ENCODE measurements at places on chromosomes 1 and 21.
A peak's percentile ranks its signal among the peaks of the same experiment; 100 is the strongest.

- peak; percentile 90 for ATAC-seq
These were observed at the start of gene BRINP2 for GRCh38 chr1:177170756-177171535. BRINP2 (plus strand) TSS chr1:177170958; CDS start chr1:177229877, 58,919 bp downstream.

- peak; percentile 68 for ATAC-seq
These were observed 55.0 kb upstream of the HMCN1 start for GRCh38 chr1:185679220-185679619.

DNA sequence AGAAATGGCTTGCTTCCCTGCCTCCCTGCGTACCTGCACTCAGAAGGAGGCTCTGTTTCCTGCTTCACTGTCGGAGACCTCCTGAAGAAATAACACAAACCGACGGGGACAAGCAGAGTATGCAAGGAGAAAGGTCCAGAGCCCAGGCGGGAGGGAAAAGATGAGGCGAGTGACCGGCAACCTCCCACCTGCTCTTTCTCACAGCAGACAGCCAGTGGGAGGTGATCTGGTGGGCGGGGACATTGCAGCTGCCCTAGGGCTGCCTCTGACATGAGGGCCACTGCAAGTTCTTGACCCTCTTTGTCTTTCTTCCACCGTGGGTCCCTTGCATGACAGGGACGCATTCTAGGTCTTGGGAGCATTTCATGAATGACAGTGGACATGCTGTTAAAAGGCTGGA lies 368.2 kb downstream of the CAMTA1 start:
- ATAC-seq = no peak

GRCh38 chr1:13661539-13661938 lies 38.4 kb upstream of the PRDM2 start:
- ATAC-seq = peak; percentile 30

GRCh38 chr1:81179242-81179641 lies 621.5 kb upstream of the ADGRL2 start:
- ATAC-seq = peak; percentile 92

DNA sequence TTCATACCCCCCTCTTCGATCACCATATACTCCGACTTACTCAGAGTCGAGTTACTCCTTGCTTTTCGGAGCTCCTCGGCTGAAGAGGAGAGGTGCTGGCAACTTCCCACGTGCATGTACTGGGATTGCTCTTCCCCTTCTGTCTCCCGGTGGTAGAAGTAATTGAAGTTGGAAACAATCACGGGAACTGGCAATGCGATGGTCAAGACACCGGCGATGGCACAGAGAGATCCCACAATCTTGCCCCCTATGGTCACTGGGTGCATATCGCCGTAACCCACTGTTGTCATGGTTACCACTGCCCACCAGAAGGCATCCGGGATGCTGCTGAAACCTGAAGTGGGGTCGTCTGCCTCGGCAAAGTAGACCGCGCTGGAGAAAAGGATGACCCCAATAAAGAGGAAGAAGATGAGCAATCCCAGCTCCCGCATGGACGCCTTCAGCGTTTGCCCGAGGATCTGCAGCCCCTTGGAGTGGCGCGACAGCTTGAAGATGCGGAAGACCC lies 1.5 kb downstream of the KCNA3 start:
- no peak for ATAC-seq

- ATAC-seq = peak; percentile 14
These were observed 3.6 kb downstream of the LPAR3 start for GRCh38 chr1:84889437-84889836.

DNA sequence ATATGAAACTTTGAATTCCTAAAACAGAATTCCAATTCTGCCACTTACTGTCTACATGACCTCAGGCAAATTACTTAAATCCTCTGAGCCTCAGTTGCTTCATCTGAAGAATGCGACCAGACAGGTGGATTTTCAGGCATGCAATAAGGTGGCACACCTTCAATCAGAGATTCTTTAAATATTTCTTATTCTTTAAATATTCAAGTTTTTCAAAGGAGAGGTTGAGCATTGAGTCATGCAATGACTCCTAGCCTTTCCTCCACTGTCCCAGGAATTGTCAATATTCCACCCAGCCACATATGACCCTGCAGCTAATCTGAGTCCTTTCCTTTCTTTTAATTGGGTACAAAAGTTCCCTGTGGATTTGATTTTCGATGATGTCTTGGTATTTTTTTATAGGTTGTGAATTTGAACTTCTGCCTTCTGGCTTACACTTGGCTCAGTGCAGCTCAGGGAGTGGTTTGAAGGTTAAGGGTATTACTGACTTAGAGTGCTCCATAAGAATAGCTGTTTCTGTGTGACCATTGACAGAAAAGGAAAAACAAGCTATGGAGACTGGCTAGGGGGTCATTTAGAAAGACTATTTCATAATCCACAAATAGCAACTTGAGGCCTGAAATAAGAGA lies 52.2 kb upstream of the PRDX6 start:
- ATAC-seq = peak; percentile 48

DNA sequence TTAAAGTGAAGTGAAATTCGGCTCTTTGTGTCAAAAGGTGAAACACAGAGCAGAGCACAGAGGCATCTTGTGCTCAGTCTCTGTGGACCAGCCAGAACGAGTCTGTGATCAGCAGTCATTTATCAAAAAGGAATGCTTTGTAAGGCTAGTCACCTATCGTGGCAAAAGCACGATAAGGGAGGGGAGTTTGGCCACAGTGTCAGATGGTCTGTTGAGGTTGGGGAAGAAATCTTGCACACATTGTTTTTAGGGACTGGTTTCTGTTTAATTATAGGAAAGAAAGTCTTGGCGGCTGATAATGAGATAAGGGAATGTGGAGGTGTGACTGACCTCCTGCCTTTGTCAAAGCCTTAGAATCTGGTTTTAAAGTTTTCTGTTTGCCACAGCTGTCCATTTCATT lies 58.2 kb upstream of the KIAA1614 start:
- ATAC-seq = no peak

DNA sequence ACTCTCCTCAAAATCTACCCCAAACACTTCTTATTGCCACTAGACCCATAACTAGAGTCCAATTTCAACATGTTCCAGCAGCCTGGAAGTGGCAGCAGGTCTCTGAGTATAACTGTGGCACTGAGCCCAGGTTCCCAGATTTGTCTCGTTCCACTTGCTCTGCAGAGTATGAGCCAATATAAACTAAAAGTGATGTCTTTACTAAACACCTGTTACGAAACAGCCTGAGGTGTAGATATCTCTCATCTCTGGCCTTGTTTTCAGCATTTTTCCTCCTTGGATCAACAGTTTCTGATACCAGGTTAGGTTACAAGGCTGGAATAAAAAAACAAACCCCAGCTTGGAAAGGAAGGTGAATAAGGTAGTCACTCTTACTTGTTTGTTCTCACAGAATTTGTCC lies 25.2 kb upstream of the PRDX6 start:
- peak; percentile 70 for ATAC-seq

GRCh38 chr1:29363536-29363935 lies 127.2 kb downstream of the PTPRU start:
- no peak for ATAC-seq

DNA sequence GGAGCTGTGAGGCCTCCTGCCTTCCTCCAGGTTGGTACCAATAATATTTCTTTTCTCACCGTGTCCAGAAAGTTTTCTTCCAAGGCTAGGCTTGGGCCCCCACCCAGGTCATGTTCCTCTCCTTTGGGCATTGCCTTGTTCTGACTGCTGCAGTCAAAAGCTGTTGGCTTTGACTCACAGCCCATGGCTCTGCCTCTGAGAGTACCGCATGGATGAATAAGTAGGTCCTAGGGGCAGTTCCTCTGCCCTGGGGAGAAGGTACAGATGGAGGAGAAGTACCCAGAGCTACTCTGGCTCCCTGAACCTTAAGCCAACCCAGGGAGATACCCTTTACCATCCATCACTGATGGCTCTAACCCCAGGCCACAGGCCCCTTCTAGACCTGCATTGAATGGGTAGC lies 115.0 kb downstream of the NAV1 start:
- no peak for ATAC-seq

GRCh38 chr1:14367451-14367850 lies 231.0 kb upstream of the KAZN start:
- no peak for ATAC-seq

GRCh38 chr1:170075186-170075585 lies 691 bp upstream of the KIFAP3 start:
- no peak for ATAC-seq

GRCh38 chr21:42383331-42383730 lies 12.5 kb downstream of the TMPRSS3 start:
- ATAC-seq = no peak

- no peak for ATAC-seq
These were observed 70.0 kb upstream of the TNFSF4 start for GRCh38 chr1:173276922-173277800.

GRCh38 chr1:27635396-27636142 lies 584 bp upstream of the FGR start:
- no peak for ATAC-seq

GRCh38 chr1:31587720-31588423 lies 11.6 kb downstream of the TINAGL1 start:
- ATAC-seq = peak; percentile 27
